ENCODE measurements at places on chromosomes 3 and 15.
A peak's percentile ranks its signal among the peaks of the same experiment; 100 is the strongest.

DNA sequence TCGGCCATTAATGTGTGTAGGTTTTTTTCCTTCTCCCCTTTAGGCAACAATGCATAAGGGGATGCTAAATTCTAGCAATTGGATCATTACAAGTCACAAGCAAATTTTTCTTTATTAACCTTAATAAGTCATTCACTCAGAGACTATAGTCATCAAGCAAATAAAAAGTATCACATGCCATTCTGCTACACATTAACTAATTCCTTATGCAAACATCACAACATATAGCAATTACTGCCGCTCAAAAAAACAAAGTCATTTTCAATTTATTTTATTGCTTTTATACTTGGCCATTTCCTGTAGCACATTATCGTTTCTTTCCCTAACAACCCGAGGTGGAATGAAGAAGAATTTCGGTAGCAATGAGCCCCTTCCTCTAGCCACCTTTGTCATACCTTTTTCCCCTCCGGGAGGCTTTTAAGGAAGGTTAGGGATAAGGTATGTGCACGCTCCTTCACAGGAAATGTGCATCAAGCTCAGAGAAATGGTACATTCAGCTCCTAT, 421.2 kb downstream of the TIGIT start:
- DNase-seq = no peak

DNA sequence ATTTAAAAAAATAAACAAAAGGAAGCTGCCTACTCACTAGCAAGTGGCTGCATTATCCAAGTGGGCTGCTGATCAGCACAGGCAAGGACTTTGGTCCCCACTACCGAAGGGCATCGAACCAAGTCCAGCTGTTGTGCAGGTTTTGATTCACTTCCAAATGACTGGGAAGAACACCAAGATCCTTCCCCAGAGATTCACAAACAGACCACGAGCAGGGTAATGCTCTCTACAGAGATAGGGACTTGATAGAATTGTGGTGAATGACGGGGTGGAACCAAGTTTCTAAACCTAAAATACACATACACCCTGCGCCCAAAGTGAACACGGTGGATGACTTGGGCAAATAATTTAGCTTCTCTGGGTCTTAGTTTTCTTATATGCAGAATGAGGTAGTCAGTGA, 203.7 kb upstream of the ICE2 start:
- peak; percentile 11 for DNase-seq

GRCh38 chr3:54877730-54878129, 50.1 kb downstream of the LRTM1 start:
- peak; percentile 63 for DNase-seq

- no peak for DNase-seq
Measured at GRCh38 chr3:51982352-51982837, 940 bp upstream of the ACY1 start.

DNA sequence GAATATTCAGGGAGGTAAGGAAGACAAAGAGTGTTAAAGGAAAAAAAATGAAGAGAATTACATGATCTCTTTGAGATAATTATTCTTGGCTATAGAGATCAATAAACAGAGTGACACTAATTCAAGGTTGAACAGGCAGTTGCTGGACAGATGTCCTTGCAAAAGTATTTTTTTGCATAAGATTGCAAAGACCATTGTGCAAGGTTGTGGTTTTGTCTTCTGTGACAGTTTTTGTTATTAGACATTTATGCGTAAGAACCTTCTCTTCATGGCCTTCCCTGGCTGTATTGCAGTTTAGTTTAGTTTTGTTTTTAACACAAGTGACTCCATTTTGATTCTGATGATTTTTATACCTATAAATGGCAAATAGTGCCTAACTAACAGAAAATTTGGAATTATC, 682.8 kb upstream of the ARPP21 start:
- no peak for DNase-seq

DNA sequence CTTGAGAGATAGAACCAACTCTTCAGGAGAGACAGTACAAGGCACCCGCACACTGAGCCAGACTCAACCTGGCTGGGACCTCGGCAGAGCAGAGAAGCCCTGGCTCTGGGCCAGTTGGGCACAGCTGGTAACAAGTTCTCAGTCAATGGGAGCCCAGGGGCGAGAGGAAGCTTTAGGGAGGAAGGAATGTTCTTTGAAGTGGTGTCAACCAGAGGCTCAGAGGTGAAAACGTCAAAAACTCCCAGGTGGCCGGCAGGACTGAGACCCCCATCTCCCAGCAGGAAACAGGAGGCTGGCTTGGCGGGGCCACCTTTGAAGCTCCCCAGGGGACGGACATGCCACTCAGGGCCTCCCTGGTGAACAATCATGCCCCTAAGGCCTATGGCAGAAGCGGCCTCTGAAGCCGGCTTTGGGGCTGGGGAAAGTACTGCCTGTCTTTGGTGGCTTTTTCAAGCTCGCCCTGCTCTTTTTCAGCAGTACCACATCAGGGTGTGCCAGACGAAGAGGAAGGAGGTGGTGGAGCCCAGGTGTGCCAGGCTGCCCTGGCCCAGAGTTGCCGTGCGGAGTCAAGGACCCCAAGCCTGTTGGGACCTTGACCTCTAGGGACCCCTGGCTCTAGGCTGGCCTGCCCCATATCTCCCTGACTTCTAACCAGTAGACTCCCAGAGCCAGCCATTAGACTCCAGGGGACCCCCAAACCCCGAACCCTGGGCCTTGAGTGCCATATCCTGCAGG, 16.7 kb upstream of the TBC1D21 start:
- no peak for DNase-seq

- peak; percentile 28 for DNase-seq
Measured at GRCh38 chr3:16134173-16134928, 40.1 kb upstream of the GALNT15 start.

GRCh38 chr15:64070965-64071851, 22.4 kb downstream of the CIAO2A start:
- DNase-seq = peak; percentile 53

DNA sequence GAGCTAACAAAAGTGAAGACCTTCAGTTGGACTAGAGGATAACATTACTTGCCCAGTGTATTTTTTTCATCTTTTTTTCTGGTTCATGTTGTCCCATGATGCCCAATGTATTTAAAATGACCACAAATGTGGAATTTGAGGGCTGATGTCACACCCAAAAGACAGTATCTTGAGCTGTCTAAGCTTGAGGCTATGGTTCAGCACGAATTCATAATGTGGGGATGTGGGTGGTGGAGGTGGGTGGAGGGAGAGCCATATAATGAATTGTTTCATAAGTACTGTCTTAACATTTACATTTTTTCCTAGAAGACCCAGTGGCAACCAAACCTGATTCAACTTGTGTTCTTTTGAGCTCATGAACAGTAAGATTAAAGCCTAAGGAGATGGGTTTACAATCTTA, 37.5 kb downstream of the CHAC1 start:
- no peak for DNase-seq

GRCh38 chr15:70826634-70827033, 27.3 kb downstream of the LARP6 start:
- DNase-seq = peak; percentile 82

DNA sequence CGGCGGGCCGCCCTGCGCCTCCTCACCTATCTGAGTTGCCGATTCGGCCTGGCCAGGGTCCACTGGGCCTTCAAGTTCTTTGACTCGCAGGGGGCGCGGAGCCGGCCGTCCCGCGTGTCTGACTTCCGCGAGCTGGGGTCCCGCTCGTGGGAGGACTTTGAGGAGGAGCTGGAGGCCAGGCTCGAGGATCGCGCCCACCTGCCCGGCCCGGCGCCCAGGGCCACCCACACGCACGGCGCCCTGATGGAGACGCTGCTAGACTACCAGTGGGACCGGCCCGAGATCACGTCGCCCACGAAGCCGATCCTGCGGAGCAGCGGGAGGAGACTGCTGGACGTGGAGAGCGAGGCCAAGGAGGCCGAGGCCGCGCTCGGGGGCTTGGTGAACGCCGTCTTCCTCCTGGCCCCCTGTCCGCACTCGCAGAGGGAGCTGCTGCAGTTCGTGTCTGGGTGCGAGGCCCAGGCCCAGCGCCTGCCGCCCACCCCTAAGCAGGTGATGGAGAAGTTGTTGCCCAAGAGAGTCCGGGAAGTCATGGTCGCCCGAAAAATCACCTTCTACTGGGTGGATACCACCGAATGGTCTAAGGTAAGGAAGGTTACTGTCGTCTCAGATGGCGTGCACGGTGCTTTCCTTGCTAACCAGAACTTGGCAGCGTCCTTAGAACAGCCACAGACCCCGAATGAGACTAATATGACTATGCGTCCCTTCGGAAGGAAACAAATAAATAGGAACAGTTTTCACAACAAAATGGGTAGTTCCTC, 567 bp downstream of the TICRR start:
- DNase-seq = no peak

- no peak for DNase-seq
Measured at GRCh38 chr15:76149291-76149915, 89.6 kb downstream of the TMEM266 start.

DNA sequence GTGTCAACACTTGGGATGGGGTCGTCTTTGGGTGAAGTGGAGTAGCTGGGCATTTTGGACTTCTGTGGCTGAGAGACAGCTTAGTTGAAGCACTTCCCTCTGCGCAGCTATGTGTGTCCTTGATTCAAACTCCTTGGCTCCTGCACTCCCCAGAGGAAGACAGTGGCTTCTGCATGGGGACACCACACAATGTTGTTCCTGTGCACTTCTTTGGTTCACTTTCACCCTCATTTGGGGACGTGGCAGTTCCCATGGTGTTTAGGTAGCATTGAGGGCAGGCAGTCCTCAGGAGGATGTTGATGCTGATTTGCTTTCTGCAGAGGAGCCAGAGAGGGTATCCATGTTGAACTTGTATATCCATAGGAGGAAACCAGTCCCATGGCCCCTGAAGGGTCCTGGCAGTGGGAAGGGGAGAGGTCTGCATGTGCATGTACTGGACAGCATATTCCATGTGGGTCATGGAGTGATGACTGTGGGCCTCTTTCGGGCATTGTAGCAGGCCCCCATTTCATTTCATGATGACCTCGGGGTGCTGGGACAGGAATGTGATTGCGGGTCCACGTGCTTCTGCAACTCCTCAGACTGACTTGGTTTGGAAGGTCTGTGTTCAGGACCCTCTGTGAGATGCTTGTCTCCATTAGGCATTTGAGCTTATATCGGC, 135.4 kb downstream of the SNRPN start:
- DNase-seq = no peak

- DNase-seq = peak; percentile 8
Measured at GRCh38 chr15:83658430-83659416, 4.8 kb downstream of the ADAMTSL3 start.

GRCh38 chr3:177426106-177426877, 229.0 kb upstream of the TBL1XR1 start:
- DNase-seq = peak; percentile 63

DNA sequence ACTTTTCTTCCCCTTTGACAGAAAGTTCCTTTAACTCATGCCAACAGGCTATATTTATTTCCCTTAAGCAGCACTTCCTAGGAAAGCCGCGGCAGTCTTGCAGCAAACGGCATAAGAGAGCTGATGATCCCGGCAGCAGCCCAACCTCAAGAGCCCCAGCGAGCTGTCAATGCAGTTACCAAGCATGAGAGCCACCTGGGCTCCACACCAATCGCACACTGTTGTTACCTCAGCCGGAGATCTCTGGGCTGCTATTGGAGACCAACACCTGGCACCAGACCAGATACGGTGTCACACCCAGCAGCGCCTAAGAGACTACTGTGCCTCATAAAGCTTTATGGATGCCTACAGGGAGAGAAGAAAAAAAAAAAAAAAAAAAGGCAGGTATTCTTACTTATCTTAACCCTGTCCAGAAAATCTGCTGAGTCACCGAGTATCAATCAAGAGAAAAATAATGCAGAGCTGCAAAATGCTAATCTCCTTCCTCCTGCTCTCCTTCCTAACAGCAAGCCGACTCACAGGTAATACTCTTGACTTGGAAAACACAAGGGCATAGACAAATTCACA, 11.7 kb downstream of the ABCC5 start:
- DNase-seq = peak; percentile 52

- DNase-seq = peak; percentile 76
Measured at GRCh38 chr3:56314842-56315241, 153.4 kb downstream of the ERC2 start.

GRCh38 chr15:80727196-80727595, 32.1 kb downstream of the ABHD17C start:
- peak; percentile 61 for DNase-seq

DNA sequence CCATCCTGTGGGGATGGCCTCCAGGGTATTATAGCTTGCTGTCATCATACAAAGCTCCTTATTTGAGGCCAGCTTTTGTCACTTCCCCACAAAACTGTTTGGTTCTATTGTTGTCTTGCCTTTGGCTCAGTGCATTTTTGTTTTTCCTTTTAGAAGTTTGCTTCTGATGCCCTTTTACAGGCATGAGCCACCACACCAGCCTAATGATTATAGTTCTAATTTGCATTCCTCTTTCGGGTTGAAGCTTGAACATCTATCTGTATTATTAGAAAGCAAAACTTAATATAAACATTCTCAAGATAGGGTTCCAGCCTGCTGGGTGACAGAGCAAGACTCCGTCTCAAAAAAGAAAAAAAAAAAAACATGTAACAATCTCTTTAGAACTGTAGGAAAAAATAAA, 39.8 kb downstream of the SMARCC1 start:
- DNase-seq = no peak

GRCh38 chr3:29745232-29745870, 464.5 kb downstream of the RBMS3 start:
- DNase-seq = no peak

GRCh38 chr15:69713726-69714559, 261.3 kb downstream of the RPLP1 start:
- DNase-seq = no peak

- no peak for DNase-seq
Measured at GRCh38 chr15:33377204-33377603, 66.4 kb downstream of the RYR3 start.

- no peak for DNase-seq
Measured at GRCh38 chr3:35263477-35263876, 375.8 kb upstream of the ARPP21 start.

DNA sequence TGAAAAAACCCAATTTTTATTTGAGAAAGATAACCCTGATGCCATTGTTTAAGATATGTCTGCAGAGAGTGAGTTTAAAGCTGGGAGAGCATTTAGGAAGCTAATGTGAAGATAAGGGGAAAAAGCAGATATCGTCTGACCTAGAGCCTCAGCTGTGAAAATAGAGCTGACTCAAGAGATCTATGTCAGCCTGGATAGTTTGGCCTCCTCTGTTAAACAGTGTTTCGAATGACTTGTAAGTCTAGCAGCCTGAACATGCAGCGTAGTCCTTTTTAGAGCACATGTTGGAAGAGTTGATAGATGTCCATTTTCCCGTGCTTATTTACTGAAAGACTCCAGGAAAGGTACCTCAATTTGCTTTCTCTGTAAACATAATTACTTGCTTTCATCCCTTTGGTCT, 48.1 kb downstream of the ALCAM start:
- DNase-seq = peak; percentile 37

GRCh38 chr3:193620650-193621049, 27.6 kb downstream of the OPA1 start:
- DNase-seq = peak; percentile 8

All from fibroblast of upper back skin (primary cell).